ENCODE measurements at places on chromosomes 4 and X.

DNA sequence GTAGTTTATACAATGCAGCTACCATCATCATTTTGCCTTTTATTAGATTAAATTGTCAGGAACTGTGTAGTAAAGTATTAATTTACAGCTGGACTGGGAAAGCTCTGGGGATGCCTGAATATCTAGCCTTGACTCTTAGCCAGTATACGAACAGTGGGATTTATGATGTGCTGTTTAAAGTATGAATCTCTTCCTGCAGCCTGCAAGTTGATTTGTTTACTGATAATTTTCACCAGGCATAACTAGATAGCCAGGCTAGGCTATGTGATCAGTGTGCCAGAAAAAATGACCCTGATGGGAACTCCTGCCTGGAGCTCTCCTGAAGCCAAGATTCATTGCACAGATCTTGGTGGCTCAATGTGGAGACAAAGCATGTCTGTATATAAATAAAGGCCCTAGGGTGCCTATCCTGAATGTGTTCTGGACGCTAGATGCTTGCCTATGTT is 119.2 kb downstream of the SCLT1 start:
- no peak overlapping the region for H3K4me3 ChIP-seq
- H3K4me1 ChIP-seq = peaks cover 9% of the 10 kb centered on the region
- no peak overlapping the region for H3K27ac ChIP-seq
- DNase-seq = no peak
- H3K36me3 ChIP-seq = peaks cover 3% of the 10 kb centered on the region

DNA sequence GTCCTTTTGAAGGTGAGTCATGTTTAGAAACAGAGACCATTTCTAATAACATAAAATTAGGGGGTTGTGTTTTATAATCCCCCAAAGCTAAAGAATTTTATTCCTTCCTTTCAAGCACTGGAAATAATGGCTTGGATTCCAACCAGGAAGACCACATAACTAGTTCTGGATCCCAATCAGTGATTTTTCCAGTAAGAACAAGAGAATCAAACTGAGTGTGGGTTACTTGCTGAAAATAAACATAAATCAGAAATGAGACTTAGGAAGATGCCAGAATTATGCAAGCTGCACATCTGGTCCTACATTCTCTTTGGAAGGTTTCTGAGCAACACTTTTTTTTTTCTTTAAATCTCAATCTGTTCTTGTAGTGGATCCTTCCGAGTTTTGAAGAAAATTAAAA is 76.3 kb downstream of the SOWAHB start:
- no peak for DNase-seq
- H3K4me1 ChIP-seq = no peaks in the 10 kb centered on the region
- H3K36me3 ChIP-seq = no peaks in the 10 kb centered on the region
- no peaks in the 10 kb centered on the region for H3K27me3 ChIP-seq

- H3K4me1 ChIP-seq = peaks cover 25% of the 10 kb centered on the region
- peaks cover 7% of the 10 kb centered on the region for H3K27me3 ChIP-seq
- DNase-seq = no peak
- no peak overlapping the region for H3K4me3 ChIP-seq
- no peak overlapping the region for H3K27ac ChIP-seq
Measured at GRCh38 chr4:1152290-1152689, 20.1 kb downstream of the SPON2 start.

DNA sequence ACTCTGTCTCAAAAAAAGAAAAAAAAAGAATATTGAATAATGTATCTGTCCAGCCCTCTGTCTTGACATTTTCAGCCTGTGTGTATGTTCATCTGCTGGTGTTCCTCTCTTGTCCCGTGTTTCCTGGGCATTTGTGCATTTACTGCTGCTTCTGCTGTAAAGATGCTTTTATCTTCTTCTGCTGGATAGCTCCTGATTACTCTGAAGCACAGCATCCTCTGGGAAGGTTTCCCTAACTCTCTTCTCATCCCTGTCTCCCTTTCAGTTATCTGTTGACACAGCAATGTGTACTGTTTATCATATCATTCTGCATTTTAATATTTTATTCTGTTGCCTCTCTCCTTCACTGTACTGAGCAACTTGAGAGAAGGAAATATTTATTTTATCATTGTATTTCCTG is 74.2 kb upstream of the HPGD start:
- H3K27me3 ChIP-seq = no peaks in the 10 kb centered on the region
- no peak overlapping the region for H3K4me3 ChIP-seq
- H3K4me1 ChIP-seq = peaks cover 6% of the 10 kb centered on the region
- no peak for DNase-seq
- H3K27ac ChIP-seq = no peak overlapping the region

GRCh38 chrX:24988314-24988713 is 27.5 kb downstream of the ARX start:
- no peaks in the 10 kb centered on the region for H3K27me3 ChIP-seq
- no peak for DNase-seq
- no peaks in the 10 kb centered on the region for H3K4me1 ChIP-seq
- no peak overlapping the region for H3K4me3 ChIP-seq

DNA sequence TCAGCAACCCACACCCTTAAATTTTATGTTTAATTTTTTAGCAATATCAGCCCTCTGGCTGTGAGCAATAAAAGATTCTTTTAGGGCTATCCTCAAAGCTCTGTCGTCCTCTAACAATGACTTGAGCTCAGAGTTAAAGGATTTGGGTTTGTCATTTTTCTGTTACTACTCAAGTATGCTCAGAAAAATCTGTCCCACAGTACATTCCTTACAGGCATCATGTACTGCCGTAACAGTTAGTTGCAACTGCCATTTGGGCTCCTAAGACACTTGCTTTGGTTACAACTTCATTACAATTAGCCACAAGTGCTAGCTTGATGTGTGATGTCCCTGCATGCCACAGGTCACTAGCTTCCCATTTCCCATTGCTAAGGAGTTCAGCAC is 33.2 kb downstream of the COQ2 start:
- H3K4me3 ChIP-seq = no peak overlapping the region
- no peaks in the 10 kb centered on the region for H3K27me3 ChIP-seq
- DNase-seq = no peak
- no peak overlapping the region for H3K27ac ChIP-seq

DNA sequence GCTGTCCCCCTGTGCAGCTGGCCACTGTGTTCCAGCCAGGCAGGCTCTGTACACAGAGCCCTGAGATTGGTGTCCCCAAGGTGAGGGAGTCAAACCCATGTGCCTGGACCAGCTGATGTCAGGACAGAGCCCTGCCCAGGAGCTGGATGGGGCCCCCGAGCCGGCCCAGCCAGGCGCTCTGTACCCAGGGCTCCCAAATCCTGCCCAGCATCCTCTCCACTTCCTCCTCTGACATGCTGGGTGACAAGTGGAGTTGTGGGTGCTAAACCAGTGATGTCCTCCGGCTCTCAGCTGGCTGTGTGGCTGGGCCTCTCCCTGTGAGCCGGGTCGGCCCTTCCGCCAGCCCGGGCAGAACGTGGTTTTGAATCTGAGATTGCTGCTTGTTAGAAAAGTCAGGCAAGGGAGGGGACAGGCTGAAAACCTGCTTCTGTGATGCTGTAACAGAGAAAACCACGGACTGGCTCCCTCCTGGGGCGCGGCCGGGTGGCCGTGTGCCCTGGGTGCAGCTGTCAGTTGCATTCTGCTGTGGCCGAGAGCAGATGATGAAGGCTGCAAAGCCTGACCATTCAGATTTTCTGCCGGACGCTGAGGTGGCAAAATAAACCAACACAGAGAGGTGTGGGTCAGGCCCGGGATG is 7.9 kb upstream of the CPLX1 start:
- no peaks in the 10 kb centered on the region for H3K4me1 ChIP-seq
- no peak for DNase-seq
- no peaks in the 10 kb centered on the region for H3K36me3 ChIP-seq
- H3K27ac ChIP-seq = no peak overlapping the region
- no peak overlapping the region for H3K4me3 ChIP-seq

DNA sequence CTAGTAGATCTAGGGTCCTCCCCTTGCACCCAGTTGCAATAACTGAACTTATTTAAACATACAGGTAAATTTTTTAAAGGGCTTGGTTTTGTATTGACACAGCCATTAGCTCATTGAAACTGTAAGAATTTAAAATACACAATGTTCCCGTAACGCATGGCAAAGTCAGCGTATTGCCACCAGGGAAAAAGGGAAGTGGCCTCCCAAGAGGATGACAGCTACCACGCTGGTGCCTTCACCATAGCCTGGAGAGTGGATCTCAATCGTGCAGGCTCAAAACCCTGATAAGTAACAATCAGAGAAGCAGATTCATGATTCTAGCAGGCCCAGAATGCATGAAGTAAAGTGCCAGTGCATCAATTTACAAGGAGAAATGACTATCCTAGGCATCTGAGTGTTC is 49.4 kb upstream of the RELL1 start:
- no peak overlapping the region for H3K4me3 ChIP-seq
- no peaks in the 10 kb centered on the region for H3K27me3 ChIP-seq
- DNase-seq = peak; percentile 36
- H3K27ac ChIP-seq = no peak overlapping the region
- no peaks in the 10 kb centered on the region for H3K36me3 ChIP-seq

DNA sequence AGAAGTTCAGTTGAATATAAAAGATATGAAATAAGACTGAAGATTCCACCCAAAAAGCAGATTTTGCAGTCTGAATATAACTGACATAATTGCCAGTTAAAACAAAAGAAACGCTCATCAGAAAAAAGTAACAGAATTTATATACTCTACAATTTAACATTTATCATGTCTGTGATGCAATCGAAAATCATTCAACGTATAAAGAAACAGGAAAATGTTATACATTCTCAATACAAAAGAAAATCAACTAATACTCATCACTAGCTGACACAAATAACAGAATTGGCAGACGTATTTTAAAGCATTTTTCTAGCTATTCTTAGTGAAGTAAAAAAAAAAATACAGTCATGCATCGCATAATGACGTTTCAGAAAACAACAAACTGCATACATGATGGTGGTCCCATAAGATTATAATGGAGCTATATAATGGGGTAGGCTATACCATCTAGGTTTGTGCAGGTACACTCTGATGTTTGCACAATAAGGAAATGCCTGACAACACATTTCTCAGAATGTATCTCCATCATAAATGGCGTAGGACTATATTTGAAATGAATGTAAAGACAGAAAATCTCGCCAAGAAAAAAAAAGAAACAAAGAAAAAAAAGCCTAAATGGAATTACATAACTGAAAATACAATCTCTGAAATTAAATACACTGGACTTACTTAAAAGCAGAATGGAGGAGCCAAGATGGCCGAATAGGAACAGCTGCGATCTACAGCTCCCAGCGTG is 34.3 kb downstream of the OR13H1 start:
- H3K36me3 ChIP-seq = no peaks in the 10 kb centered on the region
- DNase-seq = no peak
- peaks cover 2% of the 10 kb centered on the region for H3K27me3 ChIP-seq
- no peak overlapping the region for H3K27ac ChIP-seq

DNA sequence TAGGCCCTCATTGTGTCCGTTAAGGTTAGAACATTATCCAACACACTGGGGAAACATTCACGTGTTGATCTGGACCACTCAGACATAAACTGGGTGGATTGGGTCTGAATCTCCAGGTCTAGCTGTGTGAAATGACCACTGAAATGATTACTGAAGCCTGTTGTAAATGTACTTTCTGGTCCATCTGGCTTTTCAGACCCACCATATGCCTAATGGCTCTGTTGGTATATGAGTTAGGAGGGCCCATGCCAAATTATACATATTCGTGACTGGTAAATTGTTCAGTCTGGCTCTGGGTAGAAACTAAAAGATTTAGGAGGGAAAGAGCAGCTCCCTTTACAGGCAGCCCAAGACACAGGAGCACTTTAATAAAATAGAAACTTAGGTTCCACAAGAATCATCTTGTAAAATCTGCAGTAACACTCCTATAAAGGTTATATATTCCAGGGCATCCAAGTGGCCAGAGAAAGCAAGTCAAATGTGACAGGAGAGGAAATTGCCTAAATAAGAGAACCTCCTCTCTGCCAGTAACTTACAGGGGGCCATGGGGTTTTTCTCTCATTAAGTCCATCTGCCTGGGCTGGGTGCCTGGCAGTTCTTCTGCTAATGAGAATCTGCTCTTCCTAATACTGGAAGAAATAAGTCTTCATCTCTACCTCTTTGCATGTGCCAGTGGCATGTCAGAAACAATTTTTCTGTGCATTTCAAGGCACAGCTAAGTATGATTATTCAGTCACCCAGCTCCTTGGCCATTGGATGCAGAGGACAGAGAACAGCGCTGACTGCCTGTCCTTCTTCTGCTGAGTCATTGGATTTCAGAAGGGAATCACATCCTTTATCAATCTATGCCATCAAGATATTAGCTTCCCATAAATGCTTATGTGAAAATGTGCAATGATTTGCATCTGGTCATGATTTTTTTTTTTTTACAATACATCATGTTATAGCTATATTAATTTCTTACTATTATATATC is 112.6 kb downstream of the GLRA2 start:
- no peaks in the 10 kb centered on the region for H3K27me3 ChIP-seq
- no peak overlapping the region for H3K4me3 ChIP-seq
- no peaks in the 10 kb centered on the region for H3K4me1 ChIP-seq
- H3K27ac ChIP-seq = no peak overlapping the region
- no peaks in the 10 kb centered on the region for H3K36me3 ChIP-seq

- H3K27me3 ChIP-seq = no peaks in the 10 kb centered on the region
- H3K4me1 ChIP-seq = no peaks in the 10 kb centered on the region
- H3K36me3 ChIP-seq = no peaks in the 10 kb centered on the region
- H3K27ac ChIP-seq = no peak overlapping the region
Measured at GRCh38 chrX:16089086-16089485, 34.3 kb upstream of the GRPR start.

GRCh38 chr4:87122252-87122651 is 98.2 kb downstream of the KLHL8 start:
- peaks cover 9% of the 10 kb centered on the region for H3K4me1 ChIP-seq
- H3K27me3 ChIP-seq = no peaks in the 10 kb centered on the region
- H3K4me3 ChIP-seq = no peak overlapping the region
- H3K27ac ChIP-seq = no peak overlapping the region
- peak; percentile 27 for DNase-seq

GRCh38 chr4:83012200-83012686 is 1.6 kb upstream of the LIN54 start:
- peak overlapping the region; percentile 94 for H3K27ac ChIP-seq
- H3K36me3 ChIP-seq = no peaks in the 10 kb centered on the region
- peak; percentile 79 for DNase-seq
- H3K27me3 ChIP-seq = no peaks in the 10 kb centered on the region

- H3K27ac ChIP-seq = peak overlapping the region; percentile 70
- H3K4me3 ChIP-seq = no peak overlapping the region
- peaks cover 59% of the 10 kb centered on the region for H3K4me1 ChIP-seq
- no peaks in the 10 kb centered on the region for H3K36me3 ChIP-seq
- peak; percentile 86 for DNase-seq
- no peaks in the 10 kb centered on the region for H3K27me3 ChIP-seq
Measured at GRCh38 chr4:186699298-186699697, 24.4 kb downstream of the FAT1 start.

DNA sequence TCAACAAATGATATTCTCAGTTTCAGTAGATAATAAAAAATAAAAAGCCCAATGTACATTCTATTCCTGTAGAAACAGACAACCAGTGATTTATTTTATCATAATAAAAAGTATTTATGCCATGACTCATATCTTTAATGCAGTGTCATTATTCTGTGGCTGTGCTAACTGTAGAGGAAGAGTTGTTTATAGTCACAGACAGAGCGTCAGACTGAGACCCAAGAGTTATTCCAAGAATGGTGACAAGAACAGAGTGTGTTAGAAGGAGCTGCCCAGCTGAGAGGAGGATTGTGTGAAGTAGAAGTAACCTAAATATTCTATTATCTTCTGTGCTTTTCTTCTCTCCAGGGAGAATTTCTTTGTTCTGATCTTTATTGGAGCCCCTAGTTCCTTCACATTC is 210.7 kb downstream of the PPP1R2C start:
- no peak for DNase-seq
- no peaks in the 10 kb centered on the region for H3K27me3 ChIP-seq
- H3K36me3 ChIP-seq = no peaks in the 10 kb centered on the region
- no peaks in the 10 kb centered on the region for H3K4me1 ChIP-seq

Measured in stomach (tissue), 19 donors.